ENCODE measurements at places on chromosomes 6 and 20. TPM values are rescaled to one million over a fixed set of nuclear protein-coding genes. Genes with fewer than 3 reads are reported as not detected.

LY6G6D gene
- total RNA-seq: not detected

DNA sequence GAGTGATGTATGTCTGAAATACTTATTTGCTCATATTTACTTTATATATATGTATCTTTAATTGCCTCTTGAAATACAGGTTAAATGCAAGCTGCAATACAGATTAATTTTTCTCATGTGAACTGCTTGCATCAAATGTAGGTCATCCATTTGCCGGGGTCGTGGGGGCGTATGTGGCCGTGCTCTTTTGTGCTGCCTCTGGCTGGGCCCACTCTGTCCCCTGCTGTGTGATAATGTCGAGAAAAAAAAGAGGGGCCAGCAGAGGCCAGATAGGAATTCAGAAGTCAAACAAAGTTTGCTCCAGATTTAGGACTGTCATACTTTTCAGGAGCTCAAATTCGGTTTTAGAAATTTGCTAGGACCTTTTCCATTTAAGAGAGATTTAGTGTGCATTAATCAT, 459.6 kb upstream of the SOX4 start:
- H3K27me3 ChIP-seq: no peaks in the 10 kb centered on the region
- no peak overlapping the region for H3K27ac ChIP-seq

SGK1 gene
- 685 TPM for total RNA-seq

DNA sequence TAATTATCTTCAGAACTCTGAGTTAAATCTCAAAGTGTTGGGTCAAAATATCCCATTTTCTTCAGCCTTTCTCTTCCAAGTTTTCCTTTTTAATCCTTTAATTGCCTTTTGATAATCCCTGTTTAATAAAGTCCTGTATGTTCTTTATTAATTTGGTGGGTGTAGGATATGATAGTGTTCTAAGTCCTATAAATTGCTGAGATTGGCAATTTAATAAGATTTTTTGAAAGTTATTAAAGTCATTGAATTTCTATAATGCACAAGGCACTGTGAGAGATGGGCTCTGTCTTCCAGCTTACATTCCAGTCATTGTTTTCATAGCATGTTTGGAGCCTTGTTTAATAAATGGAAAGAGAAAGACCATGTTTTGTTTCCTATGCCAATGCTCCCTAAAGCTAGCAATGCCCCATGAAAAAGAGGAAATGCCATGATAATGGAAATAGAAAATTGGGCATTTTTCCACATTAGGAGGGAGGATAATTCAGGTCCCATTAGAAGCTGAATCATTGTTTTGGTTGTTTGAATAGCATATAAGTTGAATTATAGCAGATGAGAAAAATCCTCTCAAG, 404.8 kb downstream of the CD109 start:
- no peaks in the 10 kb centered on the region for H3K4me1 ChIP-seq
- H3K4me3 ChIP-seq: no peak overlapping the region
- H3K27ac ChIP-seq: no peak overlapping the region
- no peaks in the 10 kb centered on the region for H3K36me3 ChIP-seq
- DNase-seq: no peak
- no peaks in the 10 kb centered on the region for H3K27me3 ChIP-seq

ZC3H12D gene
- total RNA-seq: 1.1 TPM

DNA sequence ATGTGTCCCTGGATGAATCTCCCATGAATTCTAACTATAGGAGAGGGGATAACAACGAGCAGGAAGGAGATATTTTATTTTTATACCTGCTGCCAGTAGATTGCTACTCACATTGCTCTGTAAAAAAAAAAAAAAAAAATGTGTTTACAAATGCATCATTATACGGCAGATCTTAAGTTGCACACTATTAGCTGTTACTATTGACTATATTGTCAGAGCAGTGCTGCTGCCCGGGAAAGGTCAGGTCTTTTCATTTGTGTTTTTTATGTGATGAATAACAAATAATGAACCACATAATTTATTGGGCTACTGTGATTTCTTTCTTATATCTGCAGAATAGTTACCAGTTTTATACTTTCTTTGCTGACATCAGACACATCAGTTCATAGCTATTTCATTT, 393.3 kb downstream of the C6orf118 start:
- no peaks in the 10 kb centered on the region for H3K27me3 ChIP-seq
- H3K36me3 ChIP-seq: no peaks in the 10 kb centered on the region
- no peak overlapping the region for H3K4me3 ChIP-seq
- DNase-seq: no peak
- no peaks in the 10 kb centered on the region for H3K4me1 ChIP-seq
- H3K27ac ChIP-seq: no peak overlapping the region

ZBP1 gene
- not detected for total RNA-seq

GRCh38 chr20:10928841-10929421, 255.1 kb upstream of the JAG1 start:
- H3K4me3 ChIP-seq: no peak overlapping the region
- no peak for DNase-seq
- H3K27me3 ChIP-seq: no peaks in the 10 kb centered on the region
- no peaks in the 10 kb centered on the region for H3K4me1 ChIP-seq

EEF1A2 gene
- 59.5 TPM for total RNA-seq

HLA-DPB1 gene
- total RNA-seq: 159 TPM

All from adrenal gland (tissue), 19 donors.